ENCODE measurements at places on chromosomes 5 and 9. TPM values are rescaled to one million over a fixed set of nuclear protein-coding genes. Genes with fewer than 3 reads are reported as not detected.
A peak's percentile ranks its signal among the peaks of the same experiment; 100 is the strongest.

- DNase-seq: no peak
Observed at GRCh38 chr9:137760426-137760825, 117.2 kb upstream of the CACNA1B start.

GRCh38 chr5:151812757-151813309, 41.1 kb downstream of the G3BP1 start:
- DNase-seq: no peak

GRCh38 chr9:124213396-124213795, 44.4 kb upstream of the NEK6 start:
- no peak for DNase-seq

GRCh38 chr9:125343518-125344275, 82.1 kb downstream of the GAPVD1 start:
- DNase-seq: peak; percentile 68

- DNase-seq: no peak
Observed at GRCh38 chr5:51465165-51465564, 81.9 kb downstream of the ISL1 start.

The IL3 gene
- total RNA-seq: not detected

DNA sequence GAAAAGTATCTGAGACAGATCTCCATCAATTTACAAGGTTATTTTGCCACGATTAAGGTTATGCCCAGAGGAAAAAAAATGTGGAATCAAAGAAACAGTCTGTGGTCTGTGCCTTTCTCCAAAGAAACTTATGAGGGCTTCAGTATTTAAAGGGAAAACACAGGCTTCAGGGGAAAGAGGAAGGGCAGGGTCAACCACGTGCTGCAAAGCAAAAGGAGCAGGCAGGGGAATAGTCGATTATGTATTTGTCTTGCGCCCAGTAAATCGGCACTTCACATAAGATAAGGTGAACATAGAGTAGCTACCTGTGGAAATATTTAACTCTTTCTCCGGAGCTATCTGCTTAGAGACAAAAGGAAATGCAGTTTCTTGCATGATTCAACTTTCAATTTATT, 343.7 kb downstream of the RAB3C start:
- DNase-seq: no peak

DNA sequence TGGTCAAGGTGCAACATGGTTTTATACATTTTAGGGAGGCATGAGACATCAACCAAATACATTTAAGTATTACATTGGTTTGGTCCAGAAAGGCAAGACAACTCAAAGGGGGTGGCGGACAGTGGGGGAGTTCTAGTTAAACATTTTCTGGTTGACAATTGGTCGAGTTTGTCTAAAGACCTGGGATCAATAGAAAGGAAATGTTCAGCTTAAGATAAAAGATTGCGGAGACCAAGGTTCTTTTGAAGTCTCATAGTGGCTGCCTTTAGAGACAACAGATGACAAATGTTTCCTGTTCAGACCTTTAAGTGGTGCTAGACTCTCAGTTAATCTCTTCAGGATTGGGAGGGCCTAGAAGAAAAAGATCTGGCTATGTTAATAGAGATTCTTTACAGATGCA, 47.7 kb upstream of the TTC39B start:
- no peak for DNase-seq

DNA sequence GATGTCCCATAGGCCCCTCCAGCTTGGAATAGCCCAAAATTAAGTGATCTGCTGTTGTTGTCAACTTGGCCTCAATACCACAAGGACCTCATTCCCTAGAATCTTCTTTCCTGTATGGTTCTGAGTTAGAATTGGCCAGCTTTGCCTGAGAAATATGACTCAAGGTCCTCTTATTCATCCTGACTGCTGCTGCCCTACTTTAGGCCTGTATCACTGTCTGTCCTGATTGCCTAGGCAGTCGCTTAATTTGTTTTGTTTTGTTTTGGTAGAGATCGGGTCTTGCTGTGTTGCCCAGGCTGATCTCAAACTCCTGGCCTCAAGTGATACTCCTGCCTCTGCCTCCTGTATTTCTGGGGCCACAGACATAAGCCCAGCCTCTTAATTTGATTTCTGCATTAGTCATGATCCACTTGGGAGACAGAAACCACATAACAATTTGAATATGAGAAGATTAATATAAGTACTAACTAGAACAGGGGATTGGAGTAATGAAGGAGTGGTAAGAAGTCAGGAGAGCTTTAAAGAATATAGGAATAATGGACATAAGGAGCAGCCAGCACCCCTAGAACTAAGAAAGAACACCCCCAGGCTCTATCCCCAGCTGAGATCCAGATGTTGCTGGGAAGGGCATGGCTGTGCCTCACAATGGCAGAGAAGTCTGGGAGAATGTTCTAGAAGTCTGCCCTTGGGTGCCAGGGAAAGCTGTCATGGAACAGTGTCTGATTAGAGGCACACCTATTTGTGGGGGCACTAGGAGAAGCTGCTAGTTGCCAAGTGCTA, 4.6 kb downstream of the TEX53 start:
- DNase-seq: peak; percentile 41

The TIMD4 gene
- total RNA-seq: not detected

- no peak for DNase-seq
Observed at GRCh38 chr5:111595425-111595824, 83.1 kb upstream of the STARD4 start.

- DNase-seq: no peak
Observed at GRCh38 chr5:180591311-180591887, at the start of gene SCGB3A1. Gene SCGB3A1 (minus strand): TSS chr5:180591499. CDS start chr5:180591462, 37 bp downstream.

- no peak for DNase-seq
Observed at GRCh38 chr9:132774886-132775285, 103.2 kb downstream of the AK8 start.

GRCh38 chr9:131554843-131555351, 9.6 kb downstream of the PRRT1B start:
- DNase-seq: no peak

The TMEM174 gene
- not detected for total RNA-seq

DNA sequence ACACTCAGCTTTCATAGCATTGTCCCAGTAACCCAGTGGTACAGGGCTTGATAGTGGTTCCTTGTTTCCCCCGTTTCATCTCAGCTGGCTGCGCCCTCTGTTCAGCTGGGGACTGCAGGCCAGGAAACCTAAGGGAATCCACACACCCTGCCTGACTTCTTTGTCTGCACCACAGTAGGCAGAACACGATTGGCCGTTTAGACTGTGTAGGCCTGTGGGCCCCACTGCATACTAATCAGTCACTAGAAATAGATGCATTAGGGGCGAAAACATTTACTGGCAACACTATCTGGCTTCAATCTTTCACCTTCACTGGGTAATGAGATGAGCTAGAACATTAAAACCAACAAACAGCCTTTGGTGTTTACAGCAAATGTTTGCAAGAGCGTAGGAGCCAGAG, 512.7 kb upstream of the BRINP1 start:
- no peak for DNase-seq

DNA sequence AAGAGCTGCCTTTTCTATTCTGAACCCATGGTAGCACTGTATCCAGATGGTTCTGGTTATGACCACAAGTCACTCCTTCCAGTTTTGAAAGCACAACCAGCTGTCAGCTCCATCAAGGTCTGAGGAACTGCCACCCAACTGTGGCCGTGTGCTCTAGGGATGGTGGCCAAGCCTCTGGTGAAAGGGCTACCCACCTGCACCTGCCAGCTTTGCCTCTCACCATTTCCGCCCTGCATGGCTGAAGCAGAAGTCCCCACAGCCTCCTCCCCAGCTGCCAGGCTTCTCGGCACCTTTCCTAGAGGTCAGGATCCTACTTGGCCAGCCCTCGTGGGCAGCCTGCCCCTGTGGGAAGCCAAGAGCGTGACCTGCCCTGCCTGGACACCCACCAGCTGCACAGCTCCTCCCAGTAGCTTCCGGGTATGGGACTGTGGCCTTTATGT, 16.8 kb downstream of the SEMA5A start:
- DNase-seq: no peak

GRCh38 chr9:113772121-113772810, 103.8 kb upstream of the ZNF618 start:
- no peak for DNase-seq

- DNase-seq: no peak
Observed at GRCh38 chr9:128203707-128204551, 750 bp downstream of the DNM1 start.

The CDX1 gene
- not detected for total RNA-seq

The PCDHA13 gene
- total RNA-seq: 0.26 TPM

DNA sequence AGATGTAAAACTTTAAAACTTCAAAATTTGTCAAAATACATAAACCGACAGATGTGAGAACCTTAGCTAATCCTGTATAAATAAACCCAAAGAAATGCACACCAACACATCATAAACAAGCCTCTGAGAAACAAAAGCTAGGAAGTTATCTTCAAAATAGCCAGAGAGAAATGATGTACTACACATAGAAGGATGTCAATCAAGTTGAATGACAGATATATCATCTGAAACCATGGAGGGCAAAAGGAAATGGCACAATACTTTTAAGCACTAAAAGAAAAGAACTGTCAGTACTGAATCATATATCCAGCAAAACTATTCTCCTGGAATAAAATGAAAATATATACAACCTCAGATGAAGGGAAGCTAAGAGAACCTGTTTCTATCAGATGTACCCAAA, 595.1 kb upstream of the PTGER4 start:
- DNase-seq: no peak

The PCDHB6 gene
- not detected for total RNA-seq

The SMARCA2 gene
- total RNA-seq: 31.0 TPM

The CHSY3 gene
- under 0.01 TPM for total RNA-seq

The GGTA1 gene
- 0.13 TPM for total RNA-seq

- no peak for DNase-seq
Observed at GRCh38 chr9:95433096-95433819, 83.5 kb downstream of the PTCH1 start.

GRCh38 chr9:4098031-4098430, 201.8 kb downstream of the GLIS3 start:
- no peak for DNase-seq

The PSMD5 gene
- total RNA-seq: 16.4 TPM

DNA sequence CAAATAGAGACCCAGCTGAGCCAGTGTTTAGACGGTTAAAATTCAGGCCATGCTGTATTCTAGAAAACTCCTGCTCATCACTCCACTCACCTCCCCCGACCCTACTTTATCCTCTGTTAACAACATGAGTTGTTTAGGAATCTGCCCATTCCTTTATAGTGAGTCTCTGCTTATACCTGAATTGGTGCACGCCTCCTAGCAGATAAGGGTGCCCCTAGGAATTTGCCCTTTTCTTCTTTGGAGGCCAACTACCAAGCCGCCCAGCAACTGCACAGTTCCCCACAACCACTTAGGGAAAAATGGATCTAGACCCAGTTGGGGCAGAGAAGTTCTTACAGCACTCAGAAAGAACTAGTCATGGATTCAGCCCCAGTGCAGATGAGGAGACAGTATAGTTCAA, 102.3 kb downstream of the MAMDC2 start:
- DNase-seq: no peak

GRCh38 chr5:93476251-93476742, 104.7 kb downstream of the NR2F1-AS1 start:
- peak; percentile 53 for DNase-seq
